ENCODE measurements at places on chromosomes 11 and 22.

DNA sequence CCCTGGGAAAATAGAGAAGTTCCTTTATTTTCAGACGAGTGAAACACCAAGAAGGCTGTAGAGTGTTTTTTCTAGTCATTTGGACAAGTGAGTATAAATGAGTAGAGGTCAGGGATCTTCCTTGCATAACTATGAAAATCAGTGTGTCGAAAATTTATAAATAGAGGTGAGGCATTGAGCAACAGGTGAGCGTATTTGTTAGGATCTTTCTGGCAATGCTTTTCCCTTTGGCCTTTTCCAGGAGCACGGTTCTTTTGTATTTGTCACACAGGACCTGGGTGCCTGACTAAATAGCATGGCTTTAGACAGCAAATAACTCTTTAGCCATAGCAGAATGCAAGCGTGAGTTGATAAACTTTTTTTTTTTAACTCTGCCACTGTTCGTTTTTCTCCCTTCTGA is 19.6 kb upstream of the ARHGAP42 start:
- DNase-seq = no peak

- no peak for DNase-seq
Measured at GRCh38 chr11:2015025-2015424, 17.4 kb upstream of the H19 start.

GRCh38 chr11:11332141-11332710 is 20.8 kb downstream of the CSNK2A3 start:
- no peak for DNase-seq

GRCh38 chr11:110613197-110613918 is 98.9 kb downstream of the ARHGAP20 start:
- DNase-seq = no peak

GRCh38 chr11:83921447-83922192 is 635.5 kb upstream of the CCDC90B start:
- DNase-seq = no peak

GRCh38 chr22:22554587-22555284 is 4.3 kb downstream of the PRAME start:
- no peak for DNase-seq

- peak; percentile 60 for DNase-seq
Measured at GRCh38 chr22:45889539-45890350, 87.2 kb downstream of the WNT7B start.

- DNase-seq = peak; percentile 82
Measured at GRCh38 chr22:49946612-49947295, 13.8 kb upstream of the PIM3 start.

DNA sequence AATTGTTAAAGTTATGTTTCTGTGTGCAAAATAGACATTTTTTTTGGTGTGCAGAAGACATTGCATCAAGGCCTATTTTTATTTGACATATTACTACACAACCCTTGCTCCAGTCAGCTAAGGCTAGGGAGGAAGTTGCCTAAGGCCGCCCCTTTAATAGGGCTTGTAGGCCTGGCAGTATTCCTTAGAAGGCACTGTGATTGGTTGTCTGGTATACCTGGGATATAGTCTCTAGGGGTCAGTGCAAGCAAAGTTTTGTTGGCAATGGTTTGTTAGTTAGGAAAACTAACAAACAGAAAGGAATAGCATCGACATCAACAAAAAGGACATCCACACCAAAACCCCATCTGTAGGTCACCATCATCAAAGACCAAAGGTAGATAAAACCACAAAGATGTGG is 16.9 kb downstream of the CCDC15 start:
- DNase-seq = peak; percentile 20

GRCh38 chr22:43342347-43343261 is 568 bp downstream of the SCUBE1 start:
- DNase-seq = no peak

DNA sequence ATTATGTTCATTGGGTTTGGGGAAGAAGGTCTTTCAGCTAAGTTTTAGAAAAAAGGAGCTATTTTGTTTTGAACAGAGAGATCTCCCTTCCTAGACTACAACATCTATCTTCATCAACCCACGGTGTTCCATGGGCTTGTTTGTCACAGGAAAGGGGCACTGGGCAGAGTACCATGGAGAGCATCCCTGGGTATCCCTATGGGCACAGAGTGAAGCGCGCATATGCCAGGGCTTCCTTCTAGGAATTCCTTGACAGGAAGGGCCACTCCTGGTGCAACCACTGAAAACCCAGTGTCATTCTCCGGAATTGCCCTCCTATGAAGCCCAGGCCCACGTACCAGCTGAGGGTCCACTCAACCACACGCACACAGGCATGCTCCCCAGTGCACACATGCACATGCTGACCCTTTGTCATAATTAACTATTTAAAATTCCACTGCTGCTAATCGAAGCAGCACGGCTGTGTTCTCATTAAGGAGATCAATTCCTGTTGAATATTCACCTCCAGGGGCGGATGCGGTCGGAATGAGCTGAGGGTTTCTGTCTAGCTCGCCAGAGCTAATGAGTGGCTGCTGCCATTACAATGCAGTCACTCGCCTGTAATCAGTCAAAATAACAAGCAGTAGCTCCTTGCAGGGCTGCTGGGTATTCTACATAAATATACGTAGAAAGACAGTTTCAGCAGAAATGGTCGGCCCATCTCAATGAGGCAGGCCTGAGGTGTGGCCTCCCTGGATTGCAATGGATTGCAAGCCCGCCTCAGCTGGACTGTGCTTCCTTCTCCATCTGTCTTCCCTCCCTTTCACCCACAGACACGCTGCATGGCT is 512.5 kb downstream of the OPCML start:
- DNase-seq = no peak

DNA sequence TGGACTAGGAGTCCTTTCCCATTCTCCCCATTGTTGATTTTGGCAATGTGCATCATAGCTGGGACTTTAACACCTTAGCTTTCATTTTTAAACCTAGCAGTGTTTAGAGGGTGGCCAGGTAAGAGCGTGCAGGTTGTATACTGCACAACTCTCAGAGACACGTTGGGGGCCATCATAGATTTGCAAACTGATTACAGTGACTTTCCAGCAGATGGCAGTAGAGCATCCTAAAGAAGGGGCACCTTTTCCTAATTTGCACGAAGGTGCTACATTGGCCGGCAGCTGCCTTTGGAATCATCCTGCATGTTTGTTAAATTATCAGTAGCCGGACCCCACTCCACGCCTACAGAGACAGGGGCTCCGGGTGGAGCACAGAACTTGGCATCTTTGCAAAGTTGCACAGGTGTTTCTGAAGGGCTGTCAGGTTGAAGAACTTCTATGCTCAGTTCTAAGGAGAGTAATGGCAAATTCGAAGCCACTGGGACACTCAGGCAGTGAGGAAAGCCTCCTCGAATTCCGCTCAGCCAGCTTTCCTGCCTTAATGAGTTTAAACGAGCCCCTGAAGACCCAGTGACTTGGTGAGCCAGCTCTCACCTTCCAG is 7.7 kb downstream of the LHFPL7 start:
- DNase-seq = no peak

GRCh38 chr11:84164728-84165127 is 878.6 kb upstream of the CCDC90B start:
- no peak for DNase-seq

DNA sequence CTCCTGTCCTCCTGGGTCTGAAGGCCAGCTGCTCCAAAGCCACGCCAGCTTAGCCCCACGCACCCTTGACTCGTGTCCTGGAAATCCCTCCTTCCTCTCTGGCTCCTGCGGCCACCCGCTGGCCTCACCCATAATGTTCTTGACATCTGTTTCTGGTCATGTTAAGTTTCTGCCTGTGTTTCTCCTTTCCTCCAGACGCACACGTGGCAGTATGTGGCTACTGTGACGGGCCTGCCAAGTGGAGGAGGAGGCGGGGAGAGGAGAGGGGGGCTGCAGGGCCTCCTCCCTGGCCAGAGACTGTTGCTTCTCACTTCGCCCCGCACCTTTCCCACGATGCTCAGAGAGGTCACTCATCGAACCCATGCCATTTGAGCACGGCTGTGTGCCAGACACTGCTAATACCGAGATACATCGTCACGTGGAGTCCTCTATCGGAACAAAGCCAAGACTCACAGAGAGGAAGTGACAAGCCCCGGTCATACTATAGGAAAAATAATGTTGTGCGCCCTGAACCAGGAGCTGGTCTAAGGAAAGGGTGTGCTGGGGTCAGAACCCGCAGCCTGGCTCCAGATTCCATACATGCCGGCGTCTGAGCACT is 11.5 kb downstream of the C1QTNF6 start:
- peak; percentile 91 for DNase-seq

- DNase-seq = no peak
Measured at GRCh38 chr11:2886191-2886894, 768 bp upstream of the CDKN1C start.

- DNase-seq = no peak
Measured at GRCh38 chr11:64239662-64240434, 1.0 kb upstream of the FKBP2 start.

DNA sequence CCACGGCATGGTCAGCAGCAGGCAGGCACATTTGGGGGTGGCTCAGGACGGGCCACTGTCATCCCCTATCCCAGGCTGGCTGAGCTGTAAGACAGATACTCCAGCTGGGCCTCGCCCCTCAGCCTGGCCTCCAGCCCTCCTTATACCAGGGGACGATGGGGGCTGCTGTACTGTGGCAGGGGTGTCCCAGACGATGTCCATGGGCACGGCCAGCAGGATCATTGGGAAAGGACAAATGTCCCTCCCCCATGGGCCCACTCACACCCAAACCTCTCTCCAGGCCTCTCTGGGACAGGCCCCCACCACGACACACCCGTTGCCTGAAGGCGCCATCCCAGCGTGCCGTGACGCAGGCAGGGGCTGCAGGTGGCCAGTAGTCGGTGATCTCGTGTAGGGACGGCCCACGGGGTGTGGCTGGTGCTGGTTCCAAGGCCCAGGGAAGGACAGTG is 1.5 kb upstream of the IL17REL start:
- no peak for DNase-seq

DNA sequence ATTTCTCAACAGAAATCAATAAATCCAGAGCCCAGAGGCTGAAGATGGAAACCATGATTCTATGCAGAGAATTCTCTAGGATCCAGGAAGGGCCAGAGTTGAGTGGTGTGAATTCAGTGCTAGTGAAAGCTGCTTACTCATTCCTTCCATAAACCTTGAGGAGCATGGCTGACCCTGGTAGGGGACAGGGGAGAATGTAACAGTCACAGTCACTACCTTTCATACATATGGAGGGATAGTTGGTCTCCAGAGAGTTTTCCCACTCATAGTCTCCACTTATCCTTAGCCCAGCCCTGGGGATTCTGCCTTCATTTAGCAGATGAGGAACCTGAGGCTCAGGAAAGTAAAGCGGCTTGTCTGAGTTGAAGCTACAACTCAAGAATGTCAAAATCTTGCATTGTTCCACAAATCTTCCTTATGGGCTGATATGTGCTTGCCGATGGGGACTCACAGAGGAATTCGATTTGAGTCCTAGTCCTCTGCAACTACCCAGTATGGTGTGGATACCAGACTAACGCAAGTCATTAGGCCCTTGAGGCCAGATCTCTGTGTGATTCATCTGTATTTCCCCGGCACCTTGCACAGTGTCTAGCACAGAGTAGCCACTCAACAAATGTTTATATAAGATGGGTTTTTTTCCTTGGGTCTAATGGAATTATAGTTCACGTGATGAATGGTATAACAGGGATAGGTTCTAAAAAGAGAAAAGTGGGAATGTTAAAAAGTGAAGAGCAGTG is 3.7 kb upstream of the ANAPC15 start:
- no peak for DNase-seq

DNA sequence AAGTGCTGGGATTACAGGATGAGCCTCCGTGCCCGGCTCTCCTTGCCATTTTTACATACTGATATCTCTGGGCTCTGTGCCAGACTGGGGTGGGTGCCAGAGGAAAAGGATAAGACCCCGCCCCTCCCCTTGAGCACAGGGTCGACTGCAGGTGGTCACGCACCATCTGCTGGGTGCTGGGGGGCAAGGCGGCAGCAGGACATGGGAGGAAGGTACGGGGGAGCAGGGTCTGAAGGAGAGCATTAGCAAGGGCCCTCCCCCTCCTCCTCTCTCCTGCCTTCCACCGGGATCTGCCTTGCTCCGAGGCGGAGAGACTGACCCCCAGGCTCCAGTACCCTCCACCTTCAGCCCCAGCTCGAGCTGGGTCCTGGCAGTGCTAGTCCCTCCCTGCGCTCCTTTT is 9.7 kb upstream of the PGA3 start:
- DNase-seq = peak; percentile 80

- DNase-seq = no peak
Measured at GRCh38 chr11:103279821-103280220, 170.6 kb downstream of the DYNC2H1 start.

GRCh38 chr11:16857186-16857585 is 118.7 kb downstream of the C11orf58 start:
- DNase-seq = no peak

DNA sequence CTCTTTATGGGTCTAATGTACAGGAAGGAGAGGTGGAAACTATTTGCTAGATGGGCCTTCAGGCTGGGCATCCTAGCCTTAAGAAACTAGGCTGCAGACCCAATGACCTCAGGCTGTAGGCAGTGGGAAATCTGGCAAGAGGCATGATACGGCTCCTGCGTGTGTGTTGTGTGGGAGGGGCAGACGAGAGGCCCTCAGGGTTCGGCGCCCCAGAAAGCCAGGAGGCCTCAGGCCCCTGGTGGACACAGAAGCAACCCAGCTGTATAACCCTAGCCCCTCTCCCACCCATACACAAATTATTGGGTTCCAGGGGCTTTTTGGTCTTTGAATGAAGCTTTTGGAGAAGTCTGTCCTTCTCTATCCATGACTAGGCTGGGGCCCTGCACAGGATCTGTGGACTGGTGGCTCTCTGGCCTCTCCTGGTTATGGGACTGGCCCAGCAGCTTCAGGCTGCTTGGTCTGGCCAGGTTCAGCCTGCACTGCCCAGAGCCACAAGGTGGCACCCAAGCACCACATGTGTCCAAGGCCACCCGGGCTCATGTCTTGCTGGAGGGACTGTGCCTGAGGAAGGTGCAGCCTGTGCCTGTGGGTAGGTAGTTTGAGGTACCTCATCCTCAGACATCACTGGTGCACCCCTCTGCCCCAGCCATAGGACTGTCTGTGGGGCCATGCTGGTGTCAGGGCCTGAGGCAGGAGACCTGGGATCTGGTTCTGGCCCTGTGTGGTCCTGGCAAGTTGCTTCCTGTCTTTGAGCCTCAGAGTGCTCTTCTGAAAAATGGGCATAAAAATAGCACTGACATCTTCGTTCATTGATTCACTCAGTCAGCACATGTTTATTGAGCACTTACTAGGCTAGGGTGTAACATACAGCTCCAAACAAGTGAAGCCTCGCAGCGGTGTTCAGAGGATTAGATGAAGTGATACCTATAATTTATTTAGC is 87.5 kb downstream of the RRM1 start:
- DNase-seq = peak; percentile 82

DNA sequence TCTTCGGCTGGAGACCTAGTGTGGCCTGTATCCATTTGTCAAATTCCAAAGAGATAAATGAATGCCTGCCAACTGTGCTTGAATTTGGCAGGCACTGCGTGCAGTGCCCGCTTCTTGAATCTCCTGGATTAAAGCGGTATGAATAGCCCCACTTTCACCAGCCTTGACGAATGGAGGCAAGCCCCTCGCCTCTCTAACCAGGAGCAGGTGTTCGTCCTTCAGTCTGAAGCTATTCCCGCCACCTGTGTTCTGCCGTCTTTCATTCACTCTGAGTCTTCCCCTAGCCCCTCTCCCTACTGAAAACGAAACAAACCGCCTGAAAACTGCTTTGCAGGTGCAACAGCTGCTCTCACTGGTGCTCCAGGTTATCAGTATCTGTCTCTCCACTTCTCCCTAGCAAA is 11.2 kb downstream of the NLRP14 start:
- DNase-seq = no peak

GRCh38 chr11:107675902-107676301 is 36.0 kb downstream of the SLN start:
- no peak for DNase-seq

All from stomach (tissue), 19 donors.